ENCODE measurements at places on chromosomes 6 and 20.

DNA sequence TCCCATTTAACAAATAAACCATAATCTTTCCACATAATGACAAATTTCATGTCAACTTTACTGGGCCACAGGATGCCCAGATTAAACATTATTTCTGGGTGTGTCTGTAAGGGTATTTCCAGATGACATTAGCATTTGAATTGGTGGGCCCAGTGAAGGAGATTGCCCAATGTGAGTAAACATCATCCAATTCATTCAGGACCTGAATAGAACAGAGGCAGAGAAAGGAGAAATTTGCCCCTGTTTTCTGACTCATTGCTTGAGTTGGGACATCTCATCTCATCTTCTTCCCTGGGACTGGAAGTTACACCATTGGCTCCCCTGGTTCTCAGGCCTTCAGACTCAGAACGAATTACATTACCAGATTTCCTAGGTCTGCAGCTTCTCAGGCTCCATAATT lies 142.9 kb downstream of the TPBG start:
- H3K27me3 ChIP-seq, result no peaks in the 10 kb centered on the region
- H3K27ac ChIP-seq, result no peak overlapping the region
- H3K4me1 ChIP-seq, result no peaks in the 10 kb centered on the region
- H3K36me3 ChIP-seq, result no peaks in the 10 kb centered on the region
- no peak overlapping the region for H3K4me3 ChIP-seq
- DNase-seq, result no peak

- no peak overlapping the region for H3K27ac ChIP-seq
- DNase-seq, result no peak
- no peaks in the 10 kb centered on the region for H3K27me3 ChIP-seq
These were observed 230.4 kb upstream of the PDE10A start for GRCh38 chr6:165893431-165893830.

DNA sequence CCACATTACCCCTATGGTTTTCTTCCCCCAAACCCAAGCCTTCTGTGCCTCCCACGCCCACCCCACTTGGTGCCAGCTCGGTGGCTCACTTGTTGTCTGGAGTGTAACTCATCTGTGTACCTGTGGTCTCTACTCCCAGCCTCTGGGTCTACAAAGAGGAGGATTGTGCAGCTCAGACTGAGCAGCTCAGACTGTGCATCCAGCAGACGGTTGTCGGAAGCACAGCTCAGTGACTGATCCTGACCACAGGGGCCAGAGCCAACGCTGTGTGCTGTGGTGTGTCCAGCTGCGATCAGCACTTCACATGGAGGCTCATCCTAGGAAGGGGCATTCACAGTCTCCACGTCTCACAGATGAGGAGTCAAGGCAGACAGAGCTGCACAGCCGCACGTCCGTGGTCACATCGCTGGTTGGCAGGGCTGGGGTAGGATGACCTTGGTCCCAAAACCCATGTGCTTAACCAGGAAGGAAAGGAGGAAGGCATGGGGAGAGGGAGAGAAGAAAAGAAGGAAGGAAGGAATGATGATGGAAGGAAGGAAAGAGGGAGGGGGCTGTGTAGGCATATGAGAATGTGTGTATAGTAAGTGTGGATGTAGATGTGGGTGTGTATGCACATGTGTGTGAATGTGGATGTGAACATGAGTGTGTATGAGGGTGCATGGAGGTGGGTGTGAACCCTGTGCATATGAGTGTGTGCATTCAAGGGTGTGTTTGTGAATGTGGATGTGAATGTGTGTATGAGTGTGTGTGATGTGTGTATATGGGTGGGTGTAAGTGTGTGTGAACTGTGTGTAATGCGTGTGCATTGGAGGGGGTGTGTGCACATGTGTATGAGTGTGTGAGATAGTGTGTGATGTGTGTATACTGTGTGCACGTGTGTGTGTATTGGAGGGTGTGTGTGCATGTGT lies 28.2 kb upstream of the STX16 start:
- no peak overlapping the region for H3K27ac ChIP-seq
- H3K27me3 ChIP-seq, result no peaks in the 10 kb centered on the region
- DNase-seq, result peak; percentile 38
- no peaks in the 10 kb centered on the region for H3K36me3 ChIP-seq

DNA sequence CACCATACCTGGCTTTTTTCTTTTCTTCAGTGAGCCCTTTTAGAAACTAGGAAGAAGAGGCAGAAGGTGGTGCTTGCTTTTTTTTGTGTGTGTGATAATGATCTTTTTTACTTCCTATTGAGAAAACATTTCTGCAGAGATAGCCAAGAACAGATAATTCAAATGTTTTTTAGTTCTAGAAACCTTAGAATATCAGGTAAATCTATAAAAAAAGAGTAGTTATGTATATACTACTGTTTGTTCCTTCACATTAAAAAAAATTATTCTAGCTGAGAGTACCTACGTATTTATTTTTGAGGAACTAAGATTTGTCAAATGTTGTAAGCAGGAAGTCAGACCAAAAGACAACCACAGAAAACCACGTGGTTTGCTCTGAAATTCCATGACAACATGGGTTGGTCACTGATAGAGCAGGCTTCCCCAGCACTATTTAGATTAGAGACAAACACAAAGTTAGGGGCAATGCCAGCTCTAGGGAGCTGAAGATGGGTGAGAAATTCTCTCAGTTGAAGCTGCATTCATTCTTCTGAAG lies 12.8 kb downstream of the STK4 start:
- no peak overlapping the region for H3K4me3 ChIP-seq
- no peaks in the 10 kb centered on the region for H3K27me3 ChIP-seq

- H3K4me1 ChIP-seq, result peaks cover 5% of the 10 kb centered on the region
- no peak overlapping the region for H3K27ac ChIP-seq
- no peaks in the 10 kb centered on the region for H3K27me3 ChIP-seq
These were observed 142.2 kb upstream of the ATXN1 start for GRCh38 chr6:16903470-16903869.

- no peak overlapping the region for H3K27ac ChIP-seq
- H3K27me3 ChIP-seq, result no peaks in the 10 kb centered on the region
- no peak overlapping the region for H3K4me3 ChIP-seq
These were observed 88.6 kb upstream of the GGTLC1 start for GRCh38 chr20:24077145-24077544.

DNA sequence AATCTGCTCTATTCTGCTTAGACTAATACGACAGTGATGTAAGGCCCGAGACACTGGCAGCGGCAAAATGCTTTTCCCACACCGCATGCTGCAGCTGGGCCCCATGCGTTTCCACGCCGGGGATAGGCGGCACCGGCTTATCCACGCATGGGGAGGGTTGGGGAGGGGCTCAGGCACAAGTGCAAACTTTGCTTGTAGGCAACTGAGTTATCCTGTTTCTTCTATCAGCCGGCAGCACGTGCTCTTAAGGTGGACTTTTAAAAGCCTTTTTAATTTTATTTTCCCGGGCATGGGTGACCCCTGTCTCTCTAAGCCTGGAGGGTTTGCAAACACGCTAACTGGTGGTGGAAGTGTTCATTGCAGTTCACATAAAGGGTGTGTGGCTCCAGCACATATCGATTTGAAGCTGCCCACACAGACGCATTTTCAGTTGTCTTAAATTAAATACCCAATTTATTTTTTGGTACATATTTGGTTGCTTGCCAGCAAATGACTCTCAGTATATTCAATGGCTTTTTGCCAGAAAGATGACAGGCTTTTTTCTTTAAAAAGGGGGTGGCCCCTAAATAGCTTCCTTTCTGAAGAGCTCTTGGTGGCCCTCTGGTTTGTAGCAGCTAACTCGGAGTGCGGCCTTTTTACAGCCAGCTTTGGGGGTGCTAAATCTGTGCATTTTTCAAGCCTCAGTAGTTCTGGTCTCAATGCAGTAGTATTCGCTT lies 561.8 kb upstream of the AGPAT4 start:
- H3K36me3 ChIP-seq, result no peaks in the 10 kb centered on the region
- DNase-seq, result peak; percentile 3
- no peaks in the 10 kb centered on the region for H3K27me3 ChIP-seq
- H3K4me1 ChIP-seq, result peaks cover 23% of the 10 kb centered on the region
- H3K27ac ChIP-seq, result no peak overlapping the region
- H3K4me3 ChIP-seq, result no peak overlapping the region

GRCh38 chr20:12012241-12013222 lies 94.8 kb downstream of the BTBD3 start:
- H3K27ac ChIP-seq, result no peak overlapping the region
- H3K27me3 ChIP-seq, result no peaks in the 10 kb centered on the region
- H3K4me3 ChIP-seq, result no peak overlapping the region
- peak; percentile 45 for DNase-seq
- H3K4me1 ChIP-seq, result no peaks in the 10 kb centered on the region

GRCh38 chr20:19249106-19249879 lies 36.9 kb downstream of the SLC24A3 start:
- no peaks in the 10 kb centered on the region for H3K36me3 ChIP-seq
- peak; percentile 33 for DNase-seq
- H3K27me3 ChIP-seq, result no peaks in the 10 kb centered on the region
- H3K4me3 ChIP-seq, result no peak overlapping the region

GRCh38 chr6:126010040-126010439 lies 23.7 kb downstream of the TRMT11 start:
- H3K36me3 ChIP-seq, result peaks cover 49% of the 10 kb centered on the region
- no peaks in the 10 kb centered on the region for H3K4me1 ChIP-seq
- no peak overlapping the region for H3K27ac ChIP-seq
- no peaks in the 10 kb centered on the region for H3K27me3 ChIP-seq
- no peak for DNase-seq

GRCh38 chr6:99605911-99606655 lies 550 bp upstream of the PRDM13 start:
- H3K36me3 ChIP-seq, result no peaks in the 10 kb centered on the region
- H3K27me3 ChIP-seq, result peaks cover 100% of the 10 kb centered on the region
- no peak overlapping the region for H3K27ac ChIP-seq
- H3K4me3 ChIP-seq, result no peak overlapping the region

- H3K27ac ChIP-seq, result peak overlapping the region; percentile 61
- no peaks in the 10 kb centered on the region for H3K27me3 ChIP-seq
- H3K4me3 ChIP-seq, result no peak overlapping the region
- peaks cover 17% of the 10 kb centered on the region for H3K4me1 ChIP-seq
- H3K36me3 ChIP-seq, result peaks cover 17% of the 10 kb centered on the region
These were observed 72.1 kb downstream of the NFATC2 start for GRCh38 chr20:51470499-51470820.

DNA sequence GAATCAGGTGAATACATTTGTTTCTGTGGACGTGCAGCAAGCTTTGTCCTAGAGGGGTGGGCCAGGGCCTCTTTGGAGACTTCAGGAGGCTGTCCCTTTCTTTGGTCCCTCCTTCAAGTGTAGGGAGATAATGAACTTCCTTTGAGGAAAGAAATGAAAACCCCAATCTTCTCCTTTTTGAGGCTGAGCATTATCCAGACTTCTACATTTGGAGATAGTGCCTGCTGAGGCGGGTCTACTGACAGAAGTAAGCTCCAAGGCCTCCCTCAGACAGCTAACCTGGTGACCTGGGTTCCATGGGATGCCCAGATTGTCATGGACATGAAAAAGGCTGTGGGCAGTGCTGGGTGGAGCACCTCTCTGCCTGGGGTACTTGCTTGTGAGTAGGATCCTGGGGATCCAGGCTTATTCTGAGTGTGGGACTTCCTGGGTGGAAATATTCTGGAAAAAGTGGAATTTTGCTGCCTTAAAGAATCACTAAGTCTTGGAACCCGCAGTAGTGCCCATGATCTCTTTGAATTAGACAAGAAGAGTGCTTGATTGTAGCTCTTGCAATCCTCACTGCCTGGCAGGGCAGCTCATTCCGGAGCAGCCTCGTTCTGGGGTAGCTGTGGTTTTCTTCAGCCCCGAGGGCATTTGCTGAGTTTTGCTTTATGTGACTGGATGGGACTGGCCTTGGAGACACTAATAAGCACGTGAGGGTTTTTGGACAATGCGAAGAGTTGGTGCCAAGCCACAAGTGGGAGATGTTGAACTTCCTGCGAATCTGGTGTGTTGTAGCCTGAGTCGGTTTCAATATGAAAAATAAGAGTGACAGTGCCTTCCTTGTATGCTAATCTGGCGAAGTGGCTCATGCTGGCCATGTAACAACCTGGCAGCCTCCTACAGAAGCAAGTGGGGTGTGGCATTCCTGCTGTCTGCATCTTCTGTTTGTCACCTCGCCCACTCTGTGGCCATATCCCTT lies 28.1 kb downstream of the SNRNP48 start:
- DNase-seq, result peak; percentile 94
- no peak overlapping the region for H3K27ac ChIP-seq
- no peaks in the 10 kb centered on the region for H3K4me1 ChIP-seq
- no peak overlapping the region for H3K4me3 ChIP-seq
- peaks cover 5% of the 10 kb centered on the region for H3K36me3 ChIP-seq

DNA sequence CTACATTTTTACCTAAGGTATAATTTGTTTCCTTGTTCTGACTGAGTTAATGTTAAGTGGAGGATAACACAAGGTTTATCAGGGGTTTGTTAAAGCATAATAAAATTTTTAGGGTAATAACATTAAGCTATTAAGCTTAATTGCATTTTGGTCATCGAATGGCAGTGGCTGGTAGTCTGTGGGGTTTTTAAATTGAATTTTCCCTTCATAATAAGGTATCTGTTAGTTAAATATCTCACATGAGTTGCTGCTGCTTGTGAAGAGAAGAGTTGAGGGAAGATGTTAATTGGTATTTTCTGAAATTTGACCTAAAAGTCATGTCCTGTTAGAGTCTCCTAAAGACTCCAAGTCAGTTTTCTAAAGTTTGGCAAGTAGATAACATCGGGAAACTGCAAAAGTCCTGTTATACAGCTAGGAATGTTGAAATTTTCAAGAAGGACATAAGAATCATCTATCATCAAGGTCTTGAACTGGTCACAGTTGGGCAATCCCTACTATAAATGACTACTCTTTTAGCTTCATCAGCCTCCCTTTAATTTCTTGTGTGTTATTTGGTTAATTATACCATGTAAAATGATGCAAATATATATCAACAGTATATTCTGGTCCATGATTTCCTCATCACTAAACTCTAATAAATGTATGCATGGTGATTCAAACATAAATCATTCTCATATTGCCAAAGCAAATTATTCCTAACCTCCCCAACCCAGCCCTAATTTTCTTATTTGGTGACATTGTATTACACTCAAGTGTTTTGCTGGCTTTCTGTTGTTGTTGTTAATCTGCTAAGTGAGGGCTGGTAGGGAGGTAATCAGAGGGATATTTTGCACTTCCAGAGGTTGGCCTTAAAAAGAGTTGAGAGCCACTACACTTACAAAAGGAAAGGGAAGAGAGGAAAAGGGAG lies 64.0 kb downstream of the MAP3K5 start:
- H3K4me1 ChIP-seq, result no peaks in the 10 kb centered on the region
- no peak overlapping the region for H3K4me3 ChIP-seq
- no peaks in the 10 kb centered on the region for H3K27me3 ChIP-seq
- no peaks in the 10 kb centered on the region for H3K36me3 ChIP-seq
- DNase-seq, result no peak
- H3K27ac ChIP-seq, result no peak overlapping the region

GRCh38 chr6:1864496-1864895 lies 254.8 kb downstream of the FOXC1 start:
- no peak overlapping the region for H3K27ac ChIP-seq
- no peak for DNase-seq
- H3K4me1 ChIP-seq, result peaks cover 33% of the 10 kb centered on the region
- H3K27me3 ChIP-seq, result peaks cover 13% of the 10 kb centered on the region
- H3K4me3 ChIP-seq, result no peak overlapping the region

DNA sequence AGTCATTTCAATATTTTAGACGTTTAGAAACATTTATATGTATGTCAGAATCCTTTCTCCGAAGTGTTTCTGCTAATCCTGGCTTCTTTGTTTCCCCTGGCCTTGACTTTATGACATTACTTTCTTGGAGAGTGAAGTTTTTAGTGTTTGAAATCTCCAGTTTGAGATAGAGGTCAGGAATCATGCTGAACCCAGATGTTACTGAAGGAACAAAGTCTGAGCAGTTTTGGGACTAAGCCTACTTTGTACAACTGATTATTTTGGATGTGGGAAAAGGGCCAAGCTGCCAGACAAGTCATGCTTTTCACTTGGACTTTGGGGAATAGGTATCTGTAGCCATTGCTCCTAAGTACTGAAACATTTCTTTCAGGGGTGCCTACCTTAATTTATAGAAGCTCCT lies 2.3 kb downstream of the RNF144B start:
- DNase-seq, result no peak
- H3K4me1 ChIP-seq, result peaks cover 4% of the 10 kb centered on the region
- no peak overlapping the region for H3K4me3 ChIP-seq
- H3K27ac ChIP-seq, result no peak overlapping the region
- H3K36me3 ChIP-seq, result no peaks in the 10 kb centered on the region
- H3K27me3 ChIP-seq, result peaks cover 21% of the 10 kb centered on the region
